Sigmoid colon (tissue), 7 donors: ENCODE measurements at places on chromosomes 7 and 10. TPM values are rescaled to one million over a fixed set of nuclear protein-coding genes. Genes with fewer than 3 reads are reported as not detected.

DNA sequence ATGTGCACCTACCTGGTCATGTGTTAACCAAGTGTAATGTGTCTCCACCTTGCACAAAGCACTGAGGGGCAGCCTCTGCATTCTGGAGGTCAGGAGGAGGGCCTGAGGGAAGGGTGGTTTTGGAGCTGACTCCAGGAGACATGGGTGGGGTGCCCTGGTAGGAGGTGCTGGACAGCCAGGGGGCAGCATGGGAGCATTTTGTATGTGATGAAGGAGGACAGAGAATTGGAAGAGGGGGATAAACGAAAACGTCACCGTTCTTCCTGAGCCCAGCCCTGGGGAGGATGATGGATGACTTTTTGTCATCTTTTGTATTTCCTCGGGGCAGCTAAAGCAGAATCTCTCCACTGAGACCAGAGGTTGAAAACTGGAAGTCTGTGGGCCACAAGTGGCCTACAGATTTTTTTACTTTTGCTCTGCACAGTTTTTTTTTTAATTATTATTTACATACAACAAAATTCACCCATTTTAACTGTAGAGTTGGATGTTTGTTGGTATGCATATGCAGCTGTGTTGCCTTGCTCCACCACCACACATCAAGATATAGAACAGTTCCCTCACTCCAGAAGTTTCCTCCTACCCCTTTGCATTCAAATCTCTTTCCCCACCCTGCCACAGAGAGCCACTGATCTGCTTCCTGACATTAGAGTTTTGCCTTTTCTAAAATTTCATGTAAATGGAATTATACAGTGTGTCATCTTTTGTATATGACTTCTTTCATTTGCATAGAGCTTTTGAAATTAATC lies 242.5 kb downstream of the VTI1A start:
- H3K4me3 ChIP-seq = no peak overlapping the region
- H3K27me3 ChIP-seq = no peaks in the 10 kb centered on the region

- H3K36me3 ChIP-seq = no peaks in the 10 kb centered on the region
- no peak overlapping the region for H3K4me3 ChIP-seq
- H3K27me3 ChIP-seq = no peaks in the 10 kb centered on the region
- no peak overlapping the region for H3K27ac ChIP-seq
- no peaks in the 10 kb centered on the region for H3K4me1 ChIP-seq
- no peak for DNase-seq
These were observed 128.4 kb upstream of the PHYHIPL start for GRCh38 chr10:59047957-59048618.

DNA sequence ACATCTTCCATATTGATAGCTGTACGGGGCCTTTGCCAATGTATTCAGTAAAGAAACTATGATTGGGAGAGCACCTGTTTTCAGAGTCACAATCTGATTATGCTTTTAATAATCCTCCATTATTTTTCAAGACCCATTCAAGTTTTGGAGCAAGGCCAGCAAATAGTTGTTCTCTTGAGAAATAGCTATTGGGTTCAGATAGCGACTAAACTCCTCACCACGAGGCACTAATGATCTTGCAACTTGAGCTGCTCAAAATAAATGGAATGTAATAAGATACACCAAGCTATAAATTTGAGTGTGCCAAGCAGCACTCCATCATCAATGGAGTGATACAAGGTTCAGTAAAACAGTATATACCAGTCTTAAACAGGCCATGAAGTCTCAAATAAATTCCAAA lies 7.4 kb upstream of the MALRD1 start:
- no peak overlapping the region for H3K4me3 ChIP-seq
- H3K4me1 ChIP-seq = no peaks in the 10 kb centered on the region
- no peaks in the 10 kb centered on the region for H3K27me3 ChIP-seq
- H3K36me3 ChIP-seq = no peaks in the 10 kb centered on the region
- no peak overlapping the region for H3K27ac ChIP-seq

DNA sequence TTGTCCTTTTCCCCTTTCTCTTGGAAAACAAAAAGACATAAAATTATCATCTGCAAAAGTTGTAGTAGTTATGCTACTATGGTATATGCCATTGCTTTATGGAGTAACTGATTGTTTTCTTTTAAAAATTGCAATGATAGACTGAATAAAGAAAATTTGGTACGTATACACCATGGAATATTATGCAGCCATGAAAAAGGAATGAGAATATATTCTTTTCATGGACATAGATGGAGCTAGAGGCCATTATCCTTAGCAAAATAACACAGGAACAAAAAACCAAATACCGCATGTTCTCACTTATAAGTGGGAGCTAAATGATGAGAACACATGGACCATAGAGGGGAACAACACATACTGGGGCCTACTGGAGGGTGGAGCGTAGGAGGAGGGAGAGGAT lies 538.8 kb downstream of the PLXDC2 start:
- no peaks in the 10 kb centered on the region for H3K4me1 ChIP-seq
- H3K27me3 ChIP-seq = no peaks in the 10 kb centered on the region
- no peaks in the 10 kb centered on the region for H3K36me3 ChIP-seq
- no peak for DNase-seq
- no peak overlapping the region for H3K4me3 ChIP-seq
- no peak overlapping the region for H3K27ac ChIP-seq

- H3K27ac ChIP-seq = no peak overlapping the region
- no peak overlapping the region for H3K4me3 ChIP-seq
- no peaks in the 10 kb centered on the region for H3K4me1 ChIP-seq
- no peak for DNase-seq
- H3K27me3 ChIP-seq = no peaks in the 10 kb centered on the region
These were observed 202.9 kb downstream of the ZNF248 start for GRCh38 chr10:37654466-37654865.

DNA sequence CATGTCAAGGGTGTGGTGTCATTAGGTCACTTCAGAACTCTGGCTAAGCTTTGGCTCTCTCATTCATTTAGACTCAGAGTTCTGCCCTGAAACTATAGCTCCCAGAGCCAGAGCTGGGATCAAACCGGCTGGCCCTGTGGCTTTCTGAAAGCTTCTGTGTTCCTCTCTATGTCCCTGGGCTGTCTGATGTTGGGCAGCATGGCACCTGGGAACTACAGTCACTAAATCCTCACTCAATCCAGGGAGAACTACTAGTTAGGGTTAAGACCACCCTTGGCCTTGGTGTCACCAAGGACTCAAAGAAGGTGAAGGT lies 13.2 kb downstream of the ATG9B start:
- H3K4me3 ChIP-seq = no peak overlapping the region
- H3K36me3 ChIP-seq = no peaks in the 10 kb centered on the region
- no peak for DNase-seq
- peaks cover 20% of the 10 kb centered on the region for H3K27me3 ChIP-seq
- H3K27ac ChIP-seq = no peak overlapping the region
- H3K4me1 ChIP-seq = peaks cover 26% of the 10 kb centered on the region

The WDFY4 gene
- 2.0 TPM for total RNA-seq

The GRM3 gene
- total RNA-seq = 1.4 TPM

The C10orf105 gene
- total RNA-seq = not detected

DNA sequence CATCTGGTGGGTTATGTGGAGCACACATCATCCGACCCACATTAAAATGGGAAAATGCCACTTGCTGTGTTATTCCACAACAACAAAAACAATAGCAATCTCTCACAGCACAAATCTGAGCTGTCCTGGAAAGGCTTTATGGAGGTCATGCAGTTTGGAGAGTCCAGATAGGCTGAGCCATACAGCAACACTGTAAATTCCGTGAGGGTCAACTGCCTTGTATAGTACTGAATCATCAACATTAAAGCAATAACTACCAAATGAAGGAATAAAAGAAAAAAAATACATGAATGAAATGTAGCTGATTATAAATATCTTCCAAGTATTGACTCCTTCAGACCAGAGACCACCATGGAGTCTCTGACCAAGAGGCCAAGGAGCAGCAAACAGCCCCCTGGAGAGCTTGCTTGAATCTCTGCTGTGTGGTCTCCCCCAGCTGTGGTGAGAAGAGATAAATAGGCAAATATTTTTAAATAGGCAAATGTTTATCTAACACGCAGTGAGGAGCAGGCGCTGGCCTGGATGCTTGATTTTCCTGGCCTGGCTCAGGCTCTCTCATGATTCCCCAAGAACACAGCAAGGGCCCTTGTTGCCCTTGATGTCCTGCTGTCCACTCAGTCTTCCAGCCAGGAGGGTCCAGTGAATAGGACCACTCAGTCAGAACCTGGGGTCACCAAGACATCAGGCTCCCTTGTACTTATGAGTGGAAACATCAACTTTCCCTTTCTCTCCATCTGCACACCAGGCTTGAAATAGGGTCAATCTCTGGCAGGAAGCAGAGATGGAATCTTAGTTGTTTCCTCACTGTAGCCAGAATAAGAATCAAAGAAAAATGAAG lies 1021.3 kb downstream of the XPNPEP1 start:
- DNase-seq = no peak
- no peak overlapping the region for H3K4me3 ChIP-seq
- no peaks in the 10 kb centered on the region for H3K4me1 ChIP-seq

GRCh38 chr10:5882961-5883360 lies 6.7 kb downstream of the ANKRD16 start:
- no peaks in the 10 kb centered on the region for H3K4me1 ChIP-seq
- peaks cover 8% of the 10 kb centered on the region for H3K36me3 ChIP-seq
- no peak for DNase-seq
- H3K27ac ChIP-seq = no peak overlapping the region

GRCh38 chr7:2753148-2753547 lies 65.1 kb downstream of the AMZ1 start:
- DNase-seq = no peak
- H3K27me3 ChIP-seq = no peaks in the 10 kb centered on the region
- H3K4me1 ChIP-seq = no peaks in the 10 kb centered on the region
- H3K27ac ChIP-seq = no peak overlapping the region
- no peaks in the 10 kb centered on the region for H3K36me3 ChIP-seq

The ANXA8 gene
- total RNA-seq = 0.55 TPM

The COL17A1 gene
- not detected for total RNA-seq

The RBM20 gene
- 6.2 TPM for total RNA-seq

DNA sequence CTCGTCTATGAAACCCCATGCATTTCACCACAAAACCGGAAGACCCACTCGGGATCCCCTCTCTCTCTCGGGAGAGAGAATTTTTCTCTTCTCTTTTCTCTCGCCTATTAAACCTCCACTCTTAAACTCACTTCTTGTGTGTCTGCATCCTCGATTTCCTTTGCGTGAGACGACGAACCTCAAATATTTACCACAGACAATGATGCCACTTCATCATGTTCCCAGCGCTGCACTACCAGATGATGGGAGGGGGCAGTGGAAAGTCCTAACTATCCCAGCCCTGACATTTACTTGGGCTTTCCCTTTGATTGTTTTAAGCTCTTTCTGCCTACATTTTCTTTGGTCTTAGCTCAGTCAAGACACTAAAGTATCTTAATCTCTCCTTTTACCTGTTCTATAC lies 906.7 kb downstream of the GRID1 start:
- H3K4me3 ChIP-seq = no peak overlapping the region
- no peaks in the 10 kb centered on the region for H3K36me3 ChIP-seq
- no peaks in the 10 kb centered on the region for H3K4me1 ChIP-seq
- no peak overlapping the region for H3K27ac ChIP-seq

The TMEM213 gene
- not detected for total RNA-seq

The HOXA7 gene
- 7.8 TPM for total RNA-seq

The UTF1 gene
- total RNA-seq = not detected

DNA sequence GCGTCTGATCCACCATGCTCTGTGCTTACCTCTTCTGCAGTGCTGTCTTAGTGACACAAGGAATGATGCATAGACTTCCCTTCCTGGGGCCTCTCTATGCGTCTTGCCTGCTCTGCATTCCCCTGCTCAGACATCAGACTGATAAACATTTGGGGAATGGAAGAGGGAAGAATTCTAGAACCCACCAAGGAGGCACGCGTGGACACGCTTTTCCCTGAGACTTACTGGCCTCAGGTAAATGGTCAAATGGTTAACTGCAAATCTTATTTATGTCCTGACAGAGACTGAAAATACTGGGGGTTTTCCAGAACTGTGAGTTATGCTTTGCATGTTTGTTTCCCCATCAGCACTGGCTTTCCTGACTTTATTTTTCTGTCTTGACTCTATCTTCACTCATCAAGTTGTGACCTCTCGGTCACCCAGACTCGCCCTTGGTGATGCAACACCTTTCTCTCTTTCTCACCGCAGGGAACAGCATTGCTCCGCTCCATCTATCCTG lies 285.9 kb upstream of the FZD8 start:
- no peak overlapping the region for H3K4me3 ChIP-seq
- no peaks in the 10 kb centered on the region for H3K36me3 ChIP-seq
- peaks cover 6% of the 10 kb centered on the region for H3K4me1 ChIP-seq
- DNase-seq = no peak
- no peak overlapping the region for H3K27ac ChIP-seq

GRCh38 chr10:72567421-72567820 lies 58.5 kb downstream of the MICU1 start:
- no peak overlapping the region for H3K27ac ChIP-seq
- no peak for DNase-seq
- no peak overlapping the region for H3K4me3 ChIP-seq
- H3K4me1 ChIP-seq = no peaks in the 10 kb centered on the region
- peaks cover 28% of the 10 kb centered on the region for H3K36me3 ChIP-seq

The ADK gene
- 26.7 TPM for total RNA-seq

GRCh38 chr7:75732016-75732521 lies 6.7 kb downstream of the HIP1 start:
- peaks cover 11% of the 10 kb centered on the region for H3K4me1 ChIP-seq
- DNase-seq = no peak
- H3K4me3 ChIP-seq = no peak overlapping the region
- H3K27me3 ChIP-seq = no peaks in the 10 kb centered on the region
- peak overlapping the region; percentile 57 for H3K27ac ChIP-seq

- H3K27ac ChIP-seq = no peak overlapping the region
- no peak overlapping the region for H3K4me3 ChIP-seq
- H3K27me3 ChIP-seq = no peaks in the 10 kb centered on the region
- H3K36me3 ChIP-seq = no peaks in the 10 kb centered on the region
These were observed 91.6 kb downstream of the BMPER start for GRCh38 chr7:33996899-33997298.

- no peaks in the 10 kb centered on the region for H3K4me1 ChIP-seq
- H3K4me3 ChIP-seq = no peak overlapping the region
- DNase-seq = no peak
- H3K27me3 ChIP-seq = no peaks in the 10 kb centered on the region
- H3K36me3 ChIP-seq = no peaks in the 10 kb centered on the region
These were observed 1250.9 kb downstream of the TYW1 start for GRCh38 chr7:68247571-68247970.

DNA sequence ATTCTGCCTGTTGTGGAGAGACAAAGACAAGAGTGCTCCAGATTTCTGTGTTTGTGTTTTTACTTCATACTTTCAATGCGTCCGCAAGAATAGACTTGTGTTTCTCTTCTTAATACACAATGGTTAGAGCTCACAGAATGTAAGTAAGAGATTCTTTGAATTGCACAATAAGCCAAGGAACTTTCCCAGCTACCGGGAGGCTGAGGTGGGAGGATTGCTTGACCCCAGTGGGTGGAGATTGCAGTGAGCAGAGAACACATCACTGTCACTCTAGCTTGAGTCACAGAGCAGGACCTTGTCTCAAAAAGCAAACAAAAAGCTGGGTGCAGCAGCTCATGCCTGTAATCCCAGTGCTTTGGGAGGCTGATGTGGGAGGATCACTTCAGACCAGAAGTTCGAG lies 250.7 kb upstream of the MYO3A start:
- H3K27ac ChIP-seq = no peak overlapping the region
- H3K4me1 ChIP-seq = no peaks in the 10 kb centered on the region
- no peak overlapping the region for H3K4me3 ChIP-seq
